ENCODE measurements at places on chromosomes 16 and 17.

DNA sequence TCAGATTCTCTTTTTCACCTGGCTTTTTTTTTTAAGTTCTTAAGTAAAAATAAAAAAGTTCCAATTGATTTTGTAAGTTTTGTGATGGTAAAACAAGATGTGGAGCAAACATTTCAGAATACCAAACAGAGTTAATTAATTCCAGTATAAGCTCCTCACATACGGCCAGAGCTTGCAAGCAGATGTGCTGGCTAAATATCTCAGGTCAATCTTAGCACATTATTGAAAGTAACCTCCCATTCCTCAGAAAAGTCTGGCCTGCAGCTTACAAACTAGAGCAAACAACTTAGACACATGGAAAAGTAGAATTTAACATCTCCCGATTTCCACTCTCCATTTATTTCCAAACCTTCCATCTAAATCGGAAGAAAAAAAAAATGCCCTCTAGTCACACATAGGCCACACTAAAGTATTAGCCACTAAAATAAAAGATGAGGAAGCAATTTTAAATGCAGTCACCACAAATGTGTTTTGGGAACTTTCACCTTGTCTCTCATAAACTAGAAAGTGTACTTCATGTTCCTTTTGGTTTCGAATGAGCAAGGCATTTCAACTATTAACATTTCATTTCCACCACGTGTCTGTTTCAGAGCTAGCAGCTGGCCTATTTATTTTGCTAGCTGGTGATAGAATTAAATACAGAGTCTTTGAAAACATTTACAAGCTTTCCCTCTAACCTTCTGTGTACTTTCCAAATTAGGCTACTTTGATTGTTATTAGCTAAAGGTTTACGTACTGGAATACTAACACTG is 143.3 kb downstream of the STX8 start:
- DNase-seq = no peak

- no peak for DNase-seq
Observed at GRCh38 chr17:1731194-1731506, 6.6 kb downstream of the WDR81 start.

- DNase-seq = no peak
Observed at GRCh38 chr17:7478276-7479212, 887 bp downstream of the ZBTB4 start.

DNA sequence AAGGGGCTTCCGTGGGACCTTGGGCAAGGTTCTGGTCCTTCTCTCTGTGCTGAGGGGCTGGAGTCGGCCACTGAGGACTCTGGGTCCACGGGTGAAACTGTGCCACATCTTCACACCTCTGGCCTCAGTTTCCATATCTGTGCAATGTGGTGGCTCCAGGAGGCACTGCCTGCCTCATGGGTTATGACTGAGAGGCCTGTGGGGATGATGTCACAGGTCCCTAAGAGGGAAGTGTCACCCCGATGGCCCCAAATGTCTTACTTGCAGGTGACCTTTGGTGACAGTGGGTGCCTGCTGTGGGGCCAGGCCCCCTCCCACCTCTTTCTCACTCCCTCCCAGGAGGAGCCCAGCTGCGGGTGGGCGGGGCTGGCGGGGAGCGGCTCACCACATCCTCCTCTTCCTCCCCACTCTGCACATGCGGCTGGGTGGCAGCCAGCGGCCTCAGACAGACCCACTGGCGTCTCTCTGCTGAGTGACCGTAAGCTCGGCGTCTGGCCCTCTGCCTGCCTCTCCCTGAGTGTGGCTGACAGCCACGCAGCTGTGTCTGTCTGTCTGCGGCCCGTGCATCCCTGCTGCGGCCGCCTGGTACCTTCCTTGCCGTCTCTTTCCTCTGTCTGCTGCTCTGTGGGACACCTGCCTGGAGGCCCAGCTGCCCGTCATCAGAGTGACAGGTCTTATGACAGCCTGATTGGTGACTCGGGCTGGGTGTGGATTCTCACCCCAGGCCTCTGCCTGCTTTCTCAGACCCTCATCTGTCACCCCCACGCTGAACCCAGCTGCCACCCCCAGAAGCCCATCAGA is at the start of gene IL21R:
Gene IL21R (plus strand): TSS at position 407 of the 801 bp plus-strand sequence. CDS start 27,898 bp downstream, outside the sequence.
- no peak for DNase-seq

DNA sequence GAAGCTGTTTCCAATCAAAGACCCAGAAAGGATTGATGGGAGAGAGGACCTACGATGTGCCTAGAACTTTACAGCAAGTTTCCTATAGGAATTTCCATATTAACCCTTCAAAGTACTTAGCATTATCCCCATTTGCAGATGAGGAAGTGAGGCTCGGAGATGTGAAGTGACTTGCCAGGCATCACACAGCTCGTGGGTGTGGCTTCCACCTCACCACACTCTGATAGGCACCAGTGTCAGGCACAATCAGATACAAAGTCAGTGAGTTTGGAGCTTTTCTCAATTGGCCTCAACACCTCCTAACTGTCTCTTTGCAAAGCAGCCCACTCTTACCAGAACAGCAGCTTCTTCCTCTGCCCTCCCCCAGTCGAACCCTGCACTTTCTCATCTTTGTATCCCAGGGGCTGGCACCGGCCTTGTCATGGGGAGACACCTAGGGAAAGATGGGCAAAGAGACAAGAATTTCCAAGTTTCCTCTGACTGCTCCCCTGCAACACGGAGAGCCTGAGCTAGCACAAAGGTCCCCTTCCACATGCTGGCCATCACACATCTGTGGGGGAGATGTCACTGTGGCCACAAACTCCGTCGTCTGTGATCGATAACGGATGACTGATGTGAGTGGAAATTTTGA is 37.4 kb upstream of the CCL1 start:
- DNase-seq = no peak

GRCh38 chr16:81821436-81822128 is 42.5 kb downstream of the PLCG2 start:
- no peak for DNase-seq

Measured in HS-5 (cell line).